ENCODE measurements at places on chromosomes 5 and 9.

DNA sequence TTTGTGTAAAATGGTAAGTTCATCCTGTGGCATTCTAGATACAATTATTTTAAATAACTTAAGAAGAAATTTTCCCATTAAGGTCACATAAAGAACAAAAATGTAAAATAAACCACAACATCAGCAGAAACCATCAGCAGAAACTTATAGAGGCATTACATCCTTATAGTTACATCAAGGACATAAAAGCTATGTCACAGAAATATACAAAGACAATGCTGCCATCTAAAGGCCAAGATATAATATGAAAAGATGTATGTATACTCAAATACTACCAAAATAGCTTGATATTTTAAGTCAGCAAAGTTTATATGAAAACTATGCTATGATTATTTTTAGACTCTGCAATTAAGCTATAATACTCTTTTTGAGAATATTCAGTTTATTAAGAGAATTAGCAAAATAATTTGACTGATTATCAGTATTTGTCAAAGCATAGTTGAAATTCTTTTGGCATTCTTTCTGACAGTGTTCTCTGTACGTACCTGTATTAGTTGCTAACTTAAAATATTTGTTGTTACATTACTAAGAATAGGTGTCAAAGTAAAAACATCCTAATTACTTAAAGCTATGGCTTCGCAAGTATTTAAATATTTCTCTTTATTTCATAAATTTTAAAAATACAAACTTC lies 36.2 kb downstream of the FBXL17 start:
- no peak for DNase-seq
- H3K4me1 ChIP-seq: no peaks in the 10 kb centered on the region
- H3K27me3 ChIP-seq: no peaks in the 10 kb centered on the region
- no peaks in the 10 kb centered on the region for H3K36me3 ChIP-seq
- no peak overlapping the region for H3K4me3 ChIP-seq
- no peak overlapping the region for H3K27ac ChIP-seq

- DNase-seq: no peak
- H3K27ac ChIP-seq: no peak overlapping the region
- no peaks in the 10 kb centered on the region for H3K4me1 ChIP-seq
- peaks cover 58% of the 10 kb centered on the region for H3K27me3 ChIP-seq
- peaks cover 2% of the 10 kb centered on the region for H3K36me3 ChIP-seq
Measured at GRCh38 chr9:132548751-132549640, 33.4 kb upstream of the BARHL1 start.

- no peak overlapping the region for H3K27ac ChIP-seq
- no peaks in the 10 kb centered on the region for H3K27me3 ChIP-seq
- H3K4me1 ChIP-seq: no peaks in the 10 kb centered on the region
- no peaks in the 10 kb centered on the region for H3K36me3 ChIP-seq
- no peak overlapping the region for H3K4me3 ChIP-seq
Measured at GRCh38 chr5:60668686-60669304, 31.2 kb downstream of the DEPDC1B start.

DNA sequence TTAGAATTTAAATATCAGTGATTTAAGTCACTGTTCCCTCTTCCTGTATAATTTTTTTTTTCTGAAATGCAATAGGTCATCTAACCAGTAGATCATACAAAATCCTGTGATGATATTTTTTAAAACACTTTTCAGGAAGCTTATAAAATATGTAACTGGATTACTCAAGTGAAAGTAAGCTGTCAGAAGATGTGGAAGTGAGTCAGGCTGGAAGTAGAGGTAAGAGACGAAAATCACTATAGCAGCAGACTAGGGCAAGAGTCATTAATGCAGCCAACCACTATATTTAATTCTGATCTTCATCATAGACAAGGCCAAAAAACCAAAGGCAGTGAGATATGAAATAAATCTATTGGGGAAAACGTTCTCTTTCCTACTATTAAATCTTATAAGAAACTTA lies 65.7 kb upstream of the C6 start:
- no peak overlapping the region for H3K27ac ChIP-seq
- H3K4me3 ChIP-seq: no peak overlapping the region
- no peaks in the 10 kb centered on the region for H3K36me3 ChIP-seq
- no peak for DNase-seq
- no peaks in the 10 kb centered on the region for H3K4me1 ChIP-seq

DNA sequence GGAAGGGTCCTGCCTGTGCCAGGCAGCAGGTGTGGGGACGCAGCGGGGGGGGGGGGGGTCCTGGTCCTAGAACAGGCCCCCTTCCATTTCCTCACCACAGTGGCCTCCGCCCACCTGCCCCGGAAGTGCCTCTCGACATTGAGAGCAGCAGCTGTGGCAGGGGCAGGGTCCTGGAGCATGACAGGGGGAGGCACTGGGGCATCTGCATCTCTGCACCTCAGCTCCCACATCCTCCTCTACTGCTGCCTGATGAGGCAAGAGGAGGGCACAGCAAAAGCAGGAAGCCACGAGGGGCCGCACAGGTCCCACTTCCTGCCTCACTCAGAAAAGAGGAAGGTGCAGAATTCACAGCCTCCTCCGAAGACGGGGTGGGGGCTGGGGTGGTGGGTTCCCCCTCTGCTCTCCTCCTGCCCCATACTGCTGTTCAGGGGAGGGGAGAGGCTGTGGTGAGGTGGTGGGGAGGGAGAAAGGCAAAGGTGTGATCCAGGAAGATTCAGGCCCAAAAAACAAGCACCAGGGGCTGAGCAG lies 14.8 kb downstream of the AKNA start:
- peak overlapping the region; percentile 89 for H3K27ac ChIP-seq
- peak; percentile 71 for DNase-seq
- no peaks in the 10 kb centered on the region for H3K27me3 ChIP-seq
- H3K4me1 ChIP-seq: peaks cover 67% of the 10 kb centered on the region
